Muscle of arm (tissue), 14 donors: ENCODE measurements at places on chromosomes 4 and X.

GRCh38 chr4:29046781-29047180 lies 1673.4 kb upstream of the PCDH7 start:
- peak; percentile 56 for DNase-seq

DNA sequence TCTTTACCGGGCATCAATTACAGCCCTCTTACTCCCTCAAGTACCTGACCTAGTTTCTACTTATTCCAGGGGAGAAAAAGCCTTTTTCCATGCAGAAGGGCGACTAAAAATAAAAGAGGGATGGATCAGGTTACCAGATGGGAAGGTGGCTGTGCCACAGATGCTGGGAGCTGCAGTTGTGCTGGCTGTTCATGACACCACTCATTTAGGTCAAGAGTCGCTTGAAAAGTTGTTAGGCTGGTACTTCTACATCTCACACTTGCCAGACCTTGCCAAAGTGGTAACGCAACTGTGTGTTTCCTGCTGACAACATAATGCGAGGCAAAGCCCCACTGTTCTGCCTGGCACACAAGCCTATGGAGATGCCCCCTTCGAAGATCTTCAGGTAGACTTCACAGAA lies 148.4 kb upstream of the FGF16 start:
- DNase-seq, result no peak

- DNase-seq, result no peak
Measured at GRCh38 chr4:119626943-119627266, 1.7 kb downstream of the PDE5A start.

DNA sequence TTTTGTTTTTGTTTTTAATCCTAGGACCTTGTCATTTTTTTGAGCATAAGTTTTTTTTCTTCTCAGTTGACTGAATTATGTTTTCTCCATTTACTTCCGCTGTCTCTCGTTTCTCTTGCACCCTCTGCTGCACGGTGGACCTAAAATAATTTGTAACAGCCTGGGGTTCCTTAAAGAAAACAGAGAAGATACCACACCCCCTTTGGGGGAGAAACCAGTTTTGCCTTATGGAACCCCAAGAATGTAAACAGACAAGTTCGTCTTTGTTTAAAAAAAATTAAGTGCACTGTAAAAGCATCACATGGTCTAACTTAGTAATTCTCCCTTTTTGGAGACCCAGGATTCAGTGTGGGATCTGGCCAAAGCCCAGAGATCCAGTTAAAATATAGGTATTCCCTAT lies 32.8 kb upstream of the MAGEA4 start:
- no peak for DNase-seq

- DNase-seq, result no peak
Measured at GRCh38 chr4:8504279-8505007, 63.9 kb downstream of the TRMT44 start.

GRCh38 chr4:164304861-164305260 lies 449.1 kb upstream of the SMIM31 start:
- DNase-seq, result no peak

DNA sequence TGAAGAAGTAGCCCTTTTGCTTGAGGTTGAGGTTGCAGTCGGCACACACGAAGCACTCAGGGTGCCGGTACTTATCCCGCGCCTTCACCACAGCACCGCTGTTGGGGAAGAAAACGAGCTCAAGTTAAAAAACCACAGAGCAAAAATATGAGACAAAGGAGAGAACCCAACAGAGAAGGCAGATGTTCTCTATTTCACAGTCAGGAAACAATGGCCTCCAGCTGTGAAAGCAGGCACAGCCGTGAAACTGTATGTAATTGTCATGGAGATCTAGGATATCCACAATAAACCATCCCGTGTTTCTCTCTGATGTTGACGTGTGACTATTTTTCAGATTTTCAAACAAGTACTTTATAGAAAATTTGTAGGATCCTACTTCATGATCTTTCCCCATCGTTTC lies 30.9 kb upstream of the CCDC110 start:
- no peak for DNase-seq

- no peak for DNase-seq
Measured at GRCh38 chrX:44012484-44013096, 39.4 kb upstream of the NDP start.

DNA sequence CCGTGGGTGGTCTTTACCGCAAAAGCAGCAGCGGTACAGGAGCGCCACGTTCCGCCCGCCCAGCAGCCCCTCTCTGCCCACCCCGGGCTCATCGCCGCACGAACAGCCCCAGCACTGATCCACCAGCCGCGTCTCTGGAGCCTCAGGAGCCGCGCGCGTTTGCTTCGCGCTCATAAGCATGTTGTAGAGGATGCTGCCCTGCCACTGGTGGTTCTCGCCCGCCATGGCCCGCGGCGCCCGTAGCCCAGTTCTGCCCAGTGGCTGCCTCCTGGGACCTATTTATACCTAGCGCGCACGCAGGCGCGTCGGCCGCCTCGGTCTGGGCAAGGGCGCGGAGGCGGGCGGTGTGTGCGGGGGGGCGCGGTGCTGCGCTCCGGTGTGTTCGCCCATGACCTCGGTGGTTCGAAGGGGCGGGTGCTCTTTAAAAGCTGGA lies at the start of gene NR0B1:
Gene NR0B1 (minus strand): TSS at position 252 of the 433 bp plus-strand sequence. CDS start 27 bp downstream, at position 225.
- no peak for DNase-seq

DNA sequence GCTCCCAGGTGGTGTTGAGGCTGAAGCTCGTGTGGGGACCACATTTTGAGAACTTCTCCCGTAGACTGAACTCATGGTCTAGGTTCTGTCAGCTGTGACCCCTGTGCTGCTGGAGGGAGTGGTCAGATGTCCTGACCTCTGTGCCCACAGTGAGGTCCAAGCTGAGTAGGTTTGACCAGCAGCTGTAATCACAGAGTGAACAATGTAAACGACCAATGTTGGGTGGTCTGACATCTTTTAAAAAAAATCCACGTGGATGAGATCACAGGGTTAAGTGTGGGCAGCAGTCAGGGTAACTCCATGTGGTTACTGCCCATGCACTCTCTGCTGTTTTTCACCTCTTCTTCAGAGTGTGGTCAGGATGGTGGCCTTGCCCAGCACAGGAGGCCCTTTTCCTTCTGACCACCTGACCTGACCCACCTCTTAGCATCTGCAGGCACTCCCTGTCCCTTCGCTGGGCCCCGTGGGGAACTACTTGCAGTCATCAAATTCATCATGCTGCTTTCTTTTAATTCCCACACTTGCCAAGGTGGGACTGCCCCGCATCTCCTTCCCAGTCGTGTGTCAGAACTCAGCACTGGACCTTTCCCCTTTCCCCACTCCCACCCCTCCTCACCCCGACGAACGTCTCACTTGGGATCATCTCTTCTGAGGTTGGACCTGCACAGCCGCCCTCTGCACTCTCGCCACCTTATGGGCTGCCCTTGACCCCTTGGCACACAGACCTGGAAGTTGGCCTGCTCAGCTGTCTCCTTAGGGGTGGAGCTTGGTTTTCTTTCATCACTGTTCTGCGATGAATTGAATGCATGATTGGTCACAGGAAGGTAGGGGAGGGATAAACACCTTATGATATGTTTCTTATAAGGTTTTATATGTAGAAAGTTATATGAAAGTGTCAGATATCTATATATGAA lies 120.1 kb downstream of the PTTG2 start:
- DNase-seq, result no peak

- no peak for DNase-seq
Measured at GRCh38 chr4:98363431-98363830, 102.2 kb downstream of the RAP1GDS1 start.
